ENCODE measurements at places on chromosomes 6 and 20.

GRCh38 chr6:71079677-71080076 is 122.8 kb upstream of the B3GAT2 start:
- DNase-seq: no peak

DNA sequence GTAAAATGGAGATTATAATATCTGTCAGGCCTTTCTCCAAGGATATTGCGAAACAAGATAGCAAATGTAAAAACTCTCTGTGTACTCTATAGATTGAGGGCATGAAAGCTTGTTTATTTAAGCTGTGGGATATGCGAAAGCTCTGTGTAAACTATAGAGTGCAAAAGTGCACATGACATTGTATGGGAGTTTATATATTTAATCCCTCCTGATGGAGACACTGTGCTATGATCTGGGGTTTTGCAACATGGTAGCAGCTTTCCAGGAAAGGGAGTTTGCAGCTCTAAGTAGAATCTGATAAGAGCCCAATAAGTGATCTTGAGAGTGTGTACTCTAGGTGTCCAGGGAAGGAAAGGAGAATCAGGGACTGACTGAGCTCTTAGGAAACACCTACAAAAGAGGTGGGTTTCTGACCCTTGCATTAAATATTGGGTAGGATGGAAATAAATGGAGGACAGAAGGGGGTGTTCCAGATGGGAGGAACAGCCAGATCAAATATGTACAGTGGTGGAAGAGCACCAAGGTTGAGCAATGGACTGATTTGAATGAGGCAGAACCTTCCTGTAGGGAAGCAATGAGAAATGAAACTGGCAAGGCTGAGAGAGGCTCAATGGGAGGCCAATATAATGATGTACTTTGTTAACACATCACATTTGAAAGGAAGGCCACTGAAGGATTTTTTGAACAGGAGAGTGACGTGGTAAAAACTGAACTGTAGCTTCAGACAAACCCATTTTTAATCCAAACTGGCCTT is 450.1 kb downstream of the GJA1 start:
- DNase-seq: peak; percentile 76

GRCh38 chr6:50826803-50827202 is 8.1 kb downstream of the TFAP2B start:
- no peak for DNase-seq

GRCh38 chr6:51626391-51626790 is 461.0 kb downstream of the PKHD1 start:
- no peak for DNase-seq

DNA sequence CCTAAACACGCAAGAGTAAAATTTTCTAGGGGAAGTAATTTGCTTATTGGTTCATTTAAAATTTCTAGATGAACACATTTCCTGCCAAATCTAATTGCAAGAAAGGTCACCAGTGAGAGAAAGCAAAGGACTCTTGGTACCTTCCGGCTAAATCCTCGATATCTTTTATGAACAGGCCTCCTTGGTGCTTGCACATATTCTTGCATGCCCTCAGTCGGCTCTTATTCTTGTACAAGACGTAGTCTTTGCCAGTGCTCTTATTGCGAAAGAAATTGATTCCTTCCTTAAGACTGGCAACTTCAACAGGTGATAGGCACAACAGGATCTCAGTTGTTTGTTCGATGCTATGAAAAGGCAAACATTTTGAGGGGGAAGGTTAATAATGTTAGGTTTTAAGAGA is 141.7 kb upstream of the CARMIL1 start:
- no peak for DNase-seq

DNA sequence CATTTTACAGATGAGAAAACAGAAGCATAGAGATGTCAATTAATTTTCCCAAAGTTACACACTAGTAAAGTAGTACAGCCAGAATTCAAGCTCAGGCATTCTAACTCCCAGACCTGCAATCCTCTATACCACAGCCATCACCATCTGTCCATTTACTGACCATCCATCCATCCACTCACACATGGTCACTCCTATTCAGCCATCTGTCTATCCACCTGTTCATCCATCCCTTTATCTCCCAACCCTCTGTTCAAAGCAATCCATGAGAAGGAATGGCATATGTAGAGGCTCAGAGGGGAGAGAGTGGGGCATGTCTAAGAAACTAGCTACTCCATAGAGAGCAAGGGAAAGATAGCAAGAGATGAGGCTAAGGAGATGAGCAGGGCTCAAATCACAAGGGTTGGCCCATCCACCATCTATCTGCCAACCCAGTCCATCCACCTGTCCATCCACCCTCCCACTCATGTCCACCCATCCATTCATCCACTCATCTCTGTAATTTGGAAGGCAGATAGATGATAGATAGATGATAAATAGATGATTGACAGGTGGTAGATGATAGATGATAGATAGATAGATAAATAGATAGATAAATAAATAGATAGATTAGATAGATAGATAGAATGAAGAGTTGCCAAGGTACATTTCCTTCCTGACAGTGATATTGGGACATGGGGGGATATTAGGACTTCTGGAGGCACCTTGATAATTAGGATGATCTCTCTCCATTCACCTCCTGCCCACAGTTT is 12.2 kb upstream of the C6orf132 start:
- no peak for DNase-seq

DNA sequence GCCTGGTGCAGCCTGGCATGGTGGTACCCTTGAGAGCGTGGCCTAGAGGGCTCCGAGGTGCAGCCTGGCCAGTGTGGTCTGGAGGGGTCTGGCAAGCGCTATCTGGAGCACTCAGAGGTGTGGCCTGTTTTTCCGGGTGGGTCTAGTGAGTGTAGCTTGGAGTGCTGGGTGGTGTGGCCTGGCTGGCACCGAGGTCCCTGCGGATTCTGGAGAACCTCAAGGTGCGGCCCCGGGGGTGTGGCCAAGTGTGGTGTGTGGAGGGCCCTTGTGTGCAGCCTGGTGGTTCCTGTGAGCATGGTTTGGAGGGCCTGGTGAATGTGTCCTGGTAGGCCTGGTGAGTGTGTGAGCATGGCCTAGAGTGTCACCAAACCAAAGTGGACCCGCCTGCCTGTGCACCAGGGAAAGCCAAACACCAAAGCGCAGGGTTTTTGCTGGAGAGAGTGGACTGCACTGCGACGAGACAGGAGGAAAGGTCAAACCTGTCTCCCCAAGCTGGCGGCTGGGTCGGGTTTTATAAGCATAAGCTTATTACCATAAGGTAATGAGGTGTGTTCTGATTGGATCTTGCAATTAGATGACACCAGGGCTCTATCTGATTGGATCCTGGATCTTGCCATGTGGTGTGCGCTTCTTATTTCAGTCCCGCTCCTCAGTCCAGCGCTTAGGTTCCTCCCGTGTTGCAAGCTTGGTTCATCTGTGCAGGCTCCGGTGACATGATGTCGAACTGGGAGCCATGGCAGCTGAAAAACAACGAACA is 35.7 kb downstream of the IGF2R start:
- DNase-seq: no peak

- no peak for DNase-seq
Measured at GRCh38 chr6:63447134-63447533, 125.1 kb upstream of the LOC128125822 start.

DNA sequence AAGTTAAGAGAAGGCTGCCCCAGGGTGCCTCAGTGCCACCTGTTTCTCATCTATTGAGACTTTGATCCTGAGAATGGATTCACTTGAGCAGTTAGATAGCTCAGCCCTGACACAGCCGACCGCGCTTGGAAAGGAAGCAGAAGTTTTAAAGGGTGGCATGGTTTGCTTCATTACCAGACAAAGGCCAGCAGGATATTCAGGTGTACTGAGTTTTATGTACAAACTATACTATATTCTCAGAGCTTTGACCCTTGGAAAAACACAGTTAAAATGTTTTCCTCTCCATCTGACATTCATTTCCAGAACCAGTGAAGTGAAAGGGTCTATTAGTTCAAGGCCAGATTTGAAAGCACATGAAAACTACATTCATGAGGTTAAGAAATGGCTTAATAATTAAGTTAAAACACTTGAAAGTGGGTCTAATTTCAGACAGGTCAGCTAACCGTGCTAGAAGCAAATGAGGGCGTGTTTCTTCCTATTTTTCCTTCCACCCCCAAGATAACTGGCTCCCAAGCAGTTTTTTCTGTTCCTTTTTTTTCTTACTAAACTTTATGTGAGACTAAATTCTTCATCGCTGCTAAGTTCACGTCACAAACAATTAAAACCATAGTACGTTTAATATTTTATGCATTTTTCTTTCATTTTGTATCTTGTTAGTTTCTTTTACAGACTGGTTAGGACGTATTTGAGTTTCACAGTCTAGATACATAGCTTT is 385.3 kb upstream of the SOX4 start:
- no peak for DNase-seq

DNA sequence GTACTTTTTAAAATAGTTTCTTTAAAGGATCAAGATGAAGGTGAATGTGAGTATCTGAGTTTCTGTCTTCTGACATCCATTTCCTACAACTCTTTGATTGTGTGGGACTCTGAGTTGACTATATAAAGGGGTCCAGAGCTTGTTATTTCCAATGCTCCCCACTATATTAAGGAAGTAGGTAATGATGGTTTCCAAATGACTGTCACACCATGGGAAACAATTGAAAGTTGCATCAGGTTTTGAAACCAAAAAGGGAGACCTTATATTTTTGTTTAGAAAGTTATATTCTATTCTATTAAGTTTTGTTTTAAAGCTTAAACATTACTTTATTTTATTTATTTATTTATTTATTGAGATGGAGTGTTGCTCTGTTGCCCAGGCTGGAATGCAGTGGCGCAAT is 11.2 kb downstream of the CASS4 start:
- DNase-seq: no peak

GRCh38 chr6:134416418-134417154 is 98.7 kb upstream of the SGK1 start:
- DNase-seq: no peak

- no peak for DNase-seq
Measured at GRCh38 chr20:51484831-51485230, 57.7 kb downstream of the NFATC2 start.

DNA sequence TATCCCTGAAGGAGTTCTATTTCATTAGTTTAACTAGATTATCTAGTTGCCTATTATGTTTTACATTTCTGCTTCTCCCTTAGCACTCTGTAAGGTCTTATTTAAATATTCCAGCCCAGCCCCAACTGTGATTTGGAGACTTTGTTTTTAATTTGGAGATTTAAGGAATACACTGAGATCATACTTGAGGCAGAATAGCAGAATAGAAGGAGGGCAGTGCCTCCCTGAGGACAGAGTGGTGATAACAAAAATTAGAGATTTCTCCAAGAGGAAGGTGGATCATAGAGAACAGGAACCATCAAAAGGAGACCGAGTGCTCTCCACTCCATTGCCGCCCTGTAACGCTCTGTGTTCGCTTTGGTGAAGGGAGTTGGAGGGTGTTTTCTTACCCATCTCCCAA is 14.8 kb upstream of the CD164 start:
- peak; percentile 21 for DNase-seq

DNA sequence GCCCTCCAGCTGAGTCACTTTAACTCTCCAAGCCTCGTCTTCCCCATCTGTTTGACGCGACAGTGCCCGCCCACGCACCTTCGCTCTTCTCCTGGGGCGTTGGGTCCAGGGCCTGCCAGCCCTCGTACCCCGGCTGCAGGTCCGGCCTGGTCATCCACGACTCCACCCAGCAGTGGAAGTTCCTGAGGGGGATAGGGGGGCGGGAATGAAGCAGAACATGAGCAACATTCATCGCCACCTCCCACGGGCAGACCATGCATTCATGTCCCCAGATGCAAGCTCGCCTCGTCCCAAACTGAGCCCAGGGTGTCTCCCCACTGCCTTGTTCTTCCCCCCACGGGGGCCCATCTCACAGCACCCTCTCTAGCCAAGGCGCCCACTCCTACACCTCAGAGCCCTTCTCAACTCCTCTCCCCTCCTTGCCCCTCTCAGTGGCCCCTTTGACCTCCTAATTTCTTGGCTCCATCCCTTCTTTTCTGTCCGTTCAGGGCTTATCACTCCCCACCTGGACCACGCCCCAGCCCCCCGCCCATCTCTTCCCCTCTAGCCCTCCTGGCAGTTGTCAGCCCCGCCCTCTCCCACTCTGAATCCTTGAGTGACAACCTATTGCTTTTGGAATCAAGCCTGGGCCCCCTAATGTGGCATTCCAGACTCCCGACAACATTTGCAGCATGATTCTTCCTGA is 23.7 kb downstream of the TGM2 start:
- peak; percentile 42 for DNase-seq

- DNase-seq: no peak
Measured at GRCh38 chr20:17394411-17394810, 136.8 kb downstream of the BFSP1 start.

GRCh38 chr20:51680067-51680749 is 88.0 kb downstream of the ATP9A start:
- DNase-seq: no peak

GRCh38 chr6:155795173-155795796 is 339.6 kb upstream of the NOX3 start:
- no peak for DNase-seq

- DNase-seq: peak; percentile 48
Measured at GRCh38 chr20:16654858-16655535, 74.8 kb upstream of the SNRPB2 start.

- no peak for DNase-seq
Measured at GRCh38 chr6:86017236-86017635, 374.6 kb upstream of the SYNCRIP start.

DNA sequence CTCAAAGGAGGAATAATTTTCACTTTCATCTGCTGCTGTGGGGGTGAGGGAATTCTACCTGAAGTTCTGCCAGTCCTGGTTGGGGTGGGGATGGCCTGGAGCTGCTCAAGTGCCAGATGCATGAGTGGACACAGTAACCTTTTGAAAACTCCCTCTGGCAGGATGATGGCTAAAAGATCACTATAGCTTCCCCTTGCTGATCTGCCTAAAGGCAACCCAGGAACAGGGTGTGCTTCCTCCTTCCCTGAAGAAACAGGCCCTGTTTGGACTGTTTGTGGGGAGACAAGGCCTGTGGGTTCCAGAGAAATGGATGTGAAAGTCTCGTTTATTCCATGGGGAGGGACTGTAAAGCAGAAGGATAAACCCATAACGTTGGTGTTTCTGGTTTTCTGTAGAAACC is 176.9 kb downstream of the DTNBP1 start:
- DNase-seq: no peak

GRCh38 chr6:43310624-43311023 is 2.0 kb upstream of the CRIP3 start:
- DNase-seq: no peak

GRCh38 chr20:8209061-8209460 is 77.0 kb downstream of the PLCB1 start:
- DNase-seq: peak; percentile 42

DNA sequence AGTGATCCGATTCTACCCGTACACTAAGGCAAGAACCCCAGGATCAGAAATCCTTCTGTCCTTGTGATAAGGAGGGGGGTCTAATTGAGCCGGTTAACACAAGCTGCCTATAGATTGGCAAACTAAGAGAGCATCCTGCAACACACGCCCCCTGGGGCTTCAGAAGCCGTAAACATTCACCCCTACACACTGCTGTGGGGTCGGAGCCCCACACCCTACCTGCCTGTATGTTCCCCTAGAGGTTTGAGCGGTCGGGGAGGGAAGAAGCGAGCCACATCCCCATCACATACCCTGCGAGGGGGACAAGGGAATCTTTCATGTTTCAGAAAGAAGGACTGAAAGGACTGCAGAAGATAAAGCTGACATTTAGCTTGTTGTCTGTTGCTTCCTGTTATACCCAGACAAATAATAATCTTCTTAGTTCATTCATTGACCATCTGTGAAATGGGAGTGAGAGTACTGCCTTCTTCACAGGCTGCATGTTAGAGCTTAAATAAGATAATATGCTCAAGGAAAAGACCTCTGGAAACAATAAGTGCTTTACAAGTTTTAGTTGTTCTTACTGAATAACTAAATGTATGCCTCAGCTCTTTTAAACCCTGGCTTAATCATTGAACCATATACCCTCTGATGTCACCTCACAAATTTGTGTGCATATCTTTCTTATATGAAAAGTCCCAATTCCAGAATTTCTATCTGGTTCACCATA is 74.2 kb upstream of the RNF217 start:
- no peak for DNase-seq

- no peak for DNase-seq
Measured at GRCh38 chr6:155152211-155153076, 111.4 kb upstream of the CLDN20 start.
